Amygdala (tissue), 56 donors: ENCODE measurements at places on chromosomes 12 and 14.

GRCh38 chr12:2417481-2418160 lies 364.8 kb downstream of the CACNA1C start:
- no peak for DNase-seq

DNA sequence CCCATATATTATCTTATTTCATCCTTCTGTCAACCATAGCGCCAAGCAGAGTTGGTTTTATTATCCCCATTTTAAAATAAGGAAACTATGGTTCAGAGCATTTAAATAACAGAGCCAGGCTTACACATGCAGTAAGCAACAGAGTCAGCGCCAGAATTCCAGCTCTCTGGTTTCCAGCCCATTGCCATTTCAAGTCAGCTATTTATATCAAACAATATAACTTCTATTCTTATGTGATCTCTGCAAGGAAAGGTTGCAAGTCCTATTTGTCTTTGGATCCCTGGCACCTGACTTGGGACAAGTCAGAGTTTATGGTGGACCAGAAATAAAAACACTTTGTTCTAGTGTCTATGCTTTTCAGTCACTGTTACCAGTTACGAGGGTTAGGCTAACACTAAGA lies 174.1 kb upstream of the EEA1 start:
- no peak for DNase-seq

- DNase-seq: no peak
Observed at GRCh38 chr12:30701056-30701455, 5.4 kb upstream of the IPO8 start.

DNA sequence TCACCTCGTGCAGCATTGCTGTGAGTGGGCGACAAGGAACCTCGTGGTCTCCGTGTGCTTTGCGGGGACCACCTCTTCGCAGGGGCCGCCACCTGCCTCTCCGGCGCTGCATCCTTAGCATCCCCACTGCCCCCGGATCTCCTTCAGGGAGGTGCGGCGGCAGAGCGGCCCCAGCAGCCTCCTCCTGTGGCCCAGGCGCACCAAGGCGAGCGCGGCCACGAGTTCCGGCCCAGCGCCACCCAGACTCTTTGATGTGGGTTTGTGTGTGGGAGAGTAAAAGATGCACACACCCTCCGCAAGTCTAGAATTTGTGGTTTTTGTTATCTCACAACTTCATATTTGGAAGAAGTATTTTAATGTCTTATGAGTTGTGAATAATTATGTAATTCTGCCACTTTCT lies 118.8 kb upstream of the DIO3 start:
- no peak for DNase-seq

DNA sequence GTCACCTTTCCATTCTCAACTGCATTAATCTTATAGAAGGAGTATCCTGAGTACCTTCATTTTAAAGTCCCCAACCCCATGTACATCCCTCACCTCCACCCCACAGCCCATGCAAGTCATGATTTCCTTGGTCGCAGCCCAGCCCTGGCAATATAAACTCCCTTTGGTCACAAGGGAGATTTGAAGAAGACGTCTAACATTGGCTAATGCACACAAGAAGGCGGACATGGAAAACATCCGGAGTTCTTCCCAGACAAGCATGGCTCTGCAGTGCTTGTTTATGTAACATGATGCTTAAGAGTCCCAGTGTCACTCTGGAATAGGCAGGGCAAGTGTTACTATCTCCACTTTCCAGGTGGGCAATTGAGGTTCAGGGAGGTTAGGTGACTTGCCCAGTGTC lies 277.6 kb downstream of the DPF3 start:
- DNase-seq: no peak

- DNase-seq: no peak
Observed at GRCh38 chr12:19759227-19759626, 319.9 kb downstream of the AEBP2 start.

- DNase-seq: no peak
Observed at GRCh38 chr12:5654019-5654418, 222.1 kb downstream of the NTF3 start.
